ENCODE measurements at places on chromosomes 7 and 10.

DNA sequence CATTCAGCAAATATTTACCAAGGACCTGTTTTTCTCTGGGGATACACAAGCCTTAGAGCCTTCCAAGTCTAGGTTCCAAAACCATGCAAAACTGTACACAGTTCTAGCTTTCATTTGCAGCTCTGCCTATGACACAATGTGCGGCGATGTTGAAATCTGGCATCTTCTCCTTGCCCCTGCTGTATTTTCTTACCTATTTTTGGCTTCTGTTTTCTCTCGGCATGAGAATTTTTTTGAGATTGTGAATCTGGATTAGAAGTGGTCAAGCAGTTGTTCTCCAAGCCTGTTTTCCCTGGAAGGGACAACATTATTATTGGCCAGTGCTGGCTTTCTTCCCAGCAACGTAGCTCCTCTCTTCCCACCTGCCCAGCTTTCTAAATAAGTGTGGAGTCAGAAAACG, 176.3 kb downstream of the CREB5 start:
- no peak for DNase-seq

- DNase-seq = no peak
Observed at GRCh38 chr10:95501203-95502094, 59.7 kb downstream of the SORBS1 start.

GRCh38 chr10:49254556-49255318, 44.2 kb upstream of the C10orf71 start:
- no peak for DNase-seq

DNA sequence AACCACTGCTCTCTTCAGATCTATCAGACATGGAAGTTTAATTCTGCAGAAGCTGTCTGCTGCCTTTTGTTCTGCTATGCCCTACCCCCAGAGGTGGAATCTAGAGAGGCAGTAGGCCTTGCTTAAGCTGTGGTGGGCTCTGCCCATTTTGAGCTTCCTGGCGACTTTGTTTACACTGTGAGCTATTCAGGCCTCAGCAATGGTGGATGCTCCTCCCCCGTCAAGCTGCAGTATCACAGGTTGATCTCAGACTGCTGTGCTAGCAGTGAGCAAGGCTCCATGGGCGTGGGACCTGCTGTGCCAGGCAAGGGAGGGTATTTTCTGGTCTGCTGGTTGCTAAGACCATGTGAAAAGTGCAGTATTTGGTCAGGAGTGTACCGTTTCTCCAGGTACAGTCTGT, 45.1 kb upstream of the CDK14 start:
- DNase-seq = no peak

GRCh38 chr7:106177300-106177690, 65.2 kb upstream of the SYPL1 start:
- no peak for DNase-seq
